ENCODE measurements at places on chromosomes 11 and 22. TPM values are rescaled to one million over a fixed set of nuclear protein-coding genes. Genes with fewer than 3 reads are reported as not detected.

Gene STK33
- total RNA-seq = 49.9 TPM

Gene PHOX2A
- total RNA-seq = 2.0 TPM

DNA sequence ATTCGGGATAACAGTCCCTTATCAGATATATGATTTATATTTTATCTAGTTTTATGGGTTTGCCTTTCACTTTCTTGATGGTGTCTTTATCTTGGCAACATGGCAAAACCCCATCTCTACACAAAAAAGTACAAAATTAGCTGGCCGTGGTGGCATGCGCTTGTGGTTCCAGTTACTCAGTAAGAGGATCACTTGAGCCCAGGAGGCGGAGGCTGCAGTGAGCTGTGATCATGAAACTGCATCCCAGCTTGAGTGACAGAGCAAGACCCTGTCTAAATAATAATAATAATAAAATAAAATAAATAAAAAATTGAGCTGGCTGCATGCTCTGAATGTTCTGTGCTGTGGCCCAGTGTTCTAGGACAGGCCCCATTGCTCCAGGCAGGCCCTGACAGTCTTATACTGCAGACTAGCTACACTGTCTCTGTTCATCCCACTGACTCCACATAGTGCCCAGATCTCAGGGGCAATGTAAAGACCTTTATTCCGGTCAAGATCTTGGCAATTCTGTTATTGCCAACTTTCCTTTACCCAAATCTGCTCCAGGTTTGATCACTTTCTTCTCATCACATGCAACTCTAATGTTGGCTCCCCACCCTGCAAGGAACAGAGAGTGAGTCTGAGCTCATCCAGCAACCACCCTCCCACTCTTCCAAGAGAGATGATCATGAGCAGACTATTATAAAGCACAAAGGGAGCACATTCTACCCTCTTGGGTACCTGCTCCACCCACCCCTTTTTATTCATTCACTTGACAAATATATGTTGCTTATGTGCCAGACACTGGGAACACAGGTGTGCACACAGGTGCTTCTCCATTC, 8.8 kb downstream of the HSPA8 start:
- H3K27me3 ChIP-seq = no peaks in the 10 kb centered on the region
- H3K4me3 ChIP-seq = no peak overlapping the region
- no peaks in the 10 kb centered on the region for H3K36me3 ChIP-seq
- DNase-seq = no peak
- H3K4me1 ChIP-seq = no peaks in the 10 kb centered on the region
- H3K27ac ChIP-seq = no peak overlapping the region

GRCh38 chr11:118442908-118443589, 6.8 kb downstream of the KMT2A start:
- no peaks in the 10 kb centered on the region for H3K36me3 ChIP-seq
- no peak overlapping the region for H3K27ac ChIP-seq
- H3K27me3 ChIP-seq = no peaks in the 10 kb centered on the region
- no peak for DNase-seq

DNA sequence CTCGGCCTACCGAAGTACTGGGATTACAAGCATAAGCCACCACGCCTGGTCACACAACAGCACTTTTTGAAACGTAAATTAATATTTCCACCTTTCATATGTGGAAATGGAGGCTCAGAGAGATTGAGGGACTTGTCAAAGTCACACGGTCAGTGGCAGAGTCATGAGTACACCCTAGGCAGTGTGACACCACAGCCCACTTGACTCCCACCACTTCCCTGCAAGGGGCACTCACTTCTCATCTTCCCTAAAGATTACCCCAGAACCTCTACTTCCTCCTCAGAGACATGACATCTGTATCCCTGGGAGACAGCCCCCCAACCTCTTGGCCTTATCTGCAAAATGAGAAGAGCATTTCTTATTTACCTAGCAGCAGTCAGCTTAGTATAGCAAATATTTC, 16.5 kb upstream of the MYOD1 start:
- DNase-seq = no peak
- no peaks in the 10 kb centered on the region for H3K4me1 ChIP-seq
- H3K27me3 ChIP-seq = no peaks in the 10 kb centered on the region
- no peak overlapping the region for H3K27ac ChIP-seq

DNA sequence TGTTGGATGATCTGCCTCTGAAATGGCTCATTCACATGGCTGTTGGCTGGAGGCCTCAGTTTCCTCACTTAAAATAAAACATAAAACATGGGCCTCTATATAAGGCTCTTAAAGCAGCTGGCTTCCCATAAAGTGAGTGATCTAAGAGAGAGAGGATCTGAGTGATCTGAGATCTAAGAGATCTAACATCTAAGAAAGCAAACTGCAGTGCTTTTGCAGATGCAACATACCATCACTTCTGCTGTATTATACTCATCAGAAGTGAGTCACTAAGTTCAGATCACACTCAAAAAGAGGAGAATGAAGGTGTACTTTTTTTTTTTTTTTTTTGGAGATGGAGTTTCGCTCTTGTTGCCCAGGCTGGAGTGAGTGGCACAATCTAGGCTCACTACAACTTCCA, 18.1 kb upstream of the HSPA8 start:
- no peaks in the 10 kb centered on the region for H3K36me3 ChIP-seq
- no peaks in the 10 kb centered on the region for H3K4me1 ChIP-seq
- H3K27me3 ChIP-seq = no peaks in the 10 kb centered on the region

DNA sequence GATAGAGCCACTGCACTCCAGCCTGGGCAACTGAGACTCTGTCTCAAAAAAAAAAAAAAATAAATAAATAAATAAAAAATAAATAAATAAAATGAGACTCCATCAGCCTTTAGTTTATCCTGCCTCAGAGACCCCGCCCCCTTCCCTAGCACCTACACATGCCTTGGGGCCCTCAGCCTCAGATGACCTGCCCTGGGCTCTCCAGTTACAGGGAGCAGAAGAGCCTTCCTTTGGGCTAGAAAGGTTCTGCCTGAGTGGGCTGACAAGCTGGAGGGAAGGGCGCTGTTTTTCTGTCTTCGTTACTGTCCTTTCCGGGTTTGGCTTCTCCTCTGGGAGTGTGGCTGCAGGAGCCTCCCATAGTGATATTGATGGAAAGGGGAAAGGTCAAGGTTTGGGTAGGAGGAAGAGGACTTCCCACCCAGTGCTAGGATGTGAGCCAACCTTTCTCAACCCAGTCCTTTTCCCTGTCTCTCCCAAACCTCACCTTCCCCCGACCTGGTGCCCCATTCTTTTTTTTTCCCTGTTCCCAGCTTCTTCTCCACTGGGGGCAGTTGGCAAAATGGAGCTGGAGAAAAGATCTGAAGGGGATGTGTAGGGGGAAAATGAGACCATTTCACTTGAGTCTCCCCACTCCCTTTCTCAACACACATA, 1.5 kb upstream of the SF3B2 start:
- DNase-seq = no peak
- peak overlapping the region; percentile 85 for H3K27ac ChIP-seq
- no peaks in the 10 kb centered on the region for H3K36me3 ChIP-seq
- no peaks in the 10 kb centered on the region for H3K27me3 ChIP-seq

DNA sequence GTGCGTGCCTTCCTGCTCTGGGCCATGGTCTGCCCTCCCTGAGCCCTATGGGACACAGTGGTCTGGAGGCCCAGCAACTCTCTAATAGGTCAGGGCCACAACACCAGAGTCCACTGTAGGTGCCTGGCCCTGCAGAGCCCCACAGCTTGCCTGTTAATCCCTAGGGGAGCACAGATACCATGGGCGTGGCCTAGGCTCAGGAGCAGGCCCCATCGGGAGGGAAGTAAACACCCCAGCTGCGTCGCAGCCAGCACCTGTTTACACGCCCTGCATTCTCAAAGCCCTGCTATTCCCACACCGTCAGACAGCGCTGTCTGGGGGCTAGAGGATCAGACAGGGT, 2.5 kb downstream of the KCTD17 start:
- no peak for DNase-seq
- no peaks in the 10 kb centered on the region for H3K36me3 ChIP-seq
- H3K27me3 ChIP-seq = no peaks in the 10 kb centered on the region
- H3K4me3 ChIP-seq = no peak overlapping the region

GRCh38 chr11:109772892-109773291, 320.3 kb upstream of the ZC3H12C start:
- H3K36me3 ChIP-seq = no peaks in the 10 kb centered on the region
- H3K27me3 ChIP-seq = no peaks in the 10 kb centered on the region
- H3K27ac ChIP-seq = no peak overlapping the region
- DNase-seq = no peak

GRCh38 chr11:34749666-34750659, 129.1 kb downstream of the EHF start:
- H3K4me3 ChIP-seq = no peak overlapping the region
- no peak overlapping the region for H3K27ac ChIP-seq
- no peaks in the 10 kb centered on the region for H3K27me3 ChIP-seq
- H3K4me1 ChIP-seq = no peaks in the 10 kb centered on the region
- H3K36me3 ChIP-seq = no peaks in the 10 kb centered on the region

GRCh38 chr22:38700270-38700788, 414 bp downstream of the JOSD1 start:
- DNase-seq = no peak
- H3K4me1 ChIP-seq = peaks cover 49% of the 10 kb centered on the region
- no peaks in the 10 kb centered on the region for H3K27me3 ChIP-seq
- H3K4me3 ChIP-seq = peak overlapping the region; percentile 89
- H3K27ac ChIP-seq = peak overlapping the region; percentile 99

GRCh38 chr11:106077609-106078455, at the start of gene AASDHPPT:
AASDHPPT (plus strand) TSS chr11:106077662; CDS start chr11:106077711, 49 bp downstream.
- H3K4me1 ChIP-seq = peaks cover 7% of the 10 kb centered on the region
- H3K27me3 ChIP-seq = no peaks in the 10 kb centered on the region
- no peaks in the 10 kb centered on the region for H3K36me3 ChIP-seq
- H3K27ac ChIP-seq = peak within 1 kb of the TSS; percentile 98
- peak within 1 kb of the TSS; percentile 95 for H3K4me3 ChIP-seq
- DNase-seq = peak; percentile 49

Gene SIDT2
- 93.8 TPM for total RNA-seq

DNA sequence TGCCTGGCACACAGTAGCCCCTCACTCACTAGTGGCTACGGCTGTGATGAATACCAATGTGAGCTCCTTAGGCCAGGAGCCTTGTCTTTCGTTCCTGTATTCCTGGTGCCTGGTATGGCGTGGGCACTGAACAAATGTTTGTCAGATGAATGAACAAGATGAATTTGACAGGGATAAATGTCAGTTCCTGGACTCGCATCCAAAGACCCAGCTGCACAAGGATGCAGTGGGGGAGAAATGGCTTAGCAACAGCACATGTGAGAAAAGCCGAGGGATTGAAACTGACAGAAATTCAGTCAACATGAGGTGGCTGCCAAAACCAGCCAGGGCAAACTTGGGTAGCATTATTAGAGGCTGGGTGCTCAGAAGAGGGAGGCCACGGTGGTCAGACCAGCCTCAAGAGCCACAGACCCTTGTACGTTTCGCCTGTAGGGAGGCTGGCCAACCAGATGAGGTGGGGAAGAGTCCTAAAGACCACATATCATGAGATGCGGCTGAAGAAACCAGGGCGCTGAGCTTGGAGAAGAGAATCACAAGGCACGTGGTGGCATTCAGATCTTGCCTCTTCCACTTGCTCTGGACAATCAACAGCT, 7.7 kb upstream of the SLC22A8 start:
- DNase-seq = no peak
- H3K36me3 ChIP-seq = no peaks in the 10 kb centered on the region
- peaks cover 4% of the 10 kb centered on the region for H3K4me1 ChIP-seq
- no peaks in the 10 kb centered on the region for H3K27me3 ChIP-seq

Gene MMP20
- 3.1 TPM for total RNA-seq

Gene TSPAN32
- 1.0 TPM for total RNA-seq

Gene TBX1
- 23.3 TPM for total RNA-seq

Gene CCND1
- total RNA-seq = 13.7 TPM

- H3K4me1 ChIP-seq = no peaks in the 10 kb centered on the region
- H3K36me3 ChIP-seq = no peaks in the 10 kb centered on the region
- DNase-seq = no peak
- H3K27me3 ChIP-seq = no peaks in the 10 kb centered on the region
- no peak overlapping the region for H3K4me3 ChIP-seq
These were observed 281.9 kb downstream of the CADM1 start for GRCh38 chr11:115222218-115222862.

DNA sequence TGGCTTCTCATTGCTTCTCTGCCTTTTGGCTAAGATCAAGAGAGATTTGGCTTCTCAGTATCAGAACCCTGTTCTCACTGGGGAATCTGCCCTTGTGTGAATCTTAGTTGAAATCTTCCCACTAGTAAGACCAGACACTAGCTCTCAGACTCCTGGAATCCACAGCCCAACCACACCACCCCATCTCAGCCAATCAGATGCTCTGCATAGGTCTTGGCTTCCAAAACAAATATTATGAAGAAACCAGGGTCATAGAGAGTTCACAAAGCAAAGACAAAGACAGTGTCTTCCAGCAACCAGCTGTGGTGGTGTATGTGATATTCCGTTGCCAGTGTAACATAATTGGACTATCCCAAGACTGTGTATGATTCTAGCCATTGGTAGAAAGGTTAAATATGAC, 5.4 kb downstream of the OR8B12 start:
- H3K36me3 ChIP-seq = no peaks in the 10 kb centered on the region
- H3K27ac ChIP-seq = no peak overlapping the region
- H3K4me1 ChIP-seq = no peaks in the 10 kb centered on the region
- H3K27me3 ChIP-seq = no peaks in the 10 kb centered on the region
- no peak overlapping the region for H3K4me3 ChIP-seq

Gene PKP3
- 3.1 TPM for total RNA-seq

DNA sequence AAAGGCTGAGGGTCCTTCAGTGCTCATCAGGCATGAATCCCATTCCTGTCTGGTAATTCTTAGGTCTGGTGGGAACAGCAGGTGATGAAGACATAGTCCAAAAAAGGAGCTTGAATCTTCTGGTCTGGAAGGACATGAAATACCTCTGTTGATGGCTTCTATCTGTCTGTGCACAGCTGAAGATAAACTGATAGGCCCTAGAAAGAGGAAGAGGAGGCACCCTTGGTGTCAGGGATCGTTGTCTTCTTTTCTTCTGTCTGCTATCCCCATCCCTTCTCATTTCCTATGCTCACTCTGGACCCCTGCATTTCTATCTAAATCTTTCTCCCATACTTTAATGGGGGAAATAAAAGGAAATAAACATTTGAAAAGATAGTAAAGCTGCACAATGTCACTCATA, 9.4 kb downstream of the AGBL2 start:
- H3K4me3 ChIP-seq = no peak overlapping the region
- no peak for DNase-seq
- H3K27ac ChIP-seq = no peak overlapping the region
- H3K4me1 ChIP-seq = no peaks in the 10 kb centered on the region

Gene DDX6
- total RNA-seq = 124 TPM

DNA sequence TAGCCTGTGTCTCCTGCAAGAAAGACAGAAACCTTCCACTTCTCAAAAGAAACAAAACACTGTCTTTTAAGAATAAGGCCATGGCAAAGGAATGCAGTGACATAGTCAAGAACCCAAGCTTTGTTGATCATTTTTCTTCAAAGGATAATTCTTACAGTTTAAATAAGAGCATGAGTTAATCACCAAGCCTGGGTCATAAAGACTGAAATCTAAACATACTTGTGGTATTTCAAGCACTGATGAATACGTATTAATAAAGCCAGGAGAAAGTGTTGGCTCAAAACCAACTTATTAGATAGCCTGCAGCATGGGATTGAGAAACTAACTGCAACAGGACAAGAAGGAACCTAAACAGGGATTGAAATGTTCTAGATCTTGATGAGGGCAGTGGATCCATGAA, 143.3 kb upstream of the MTNR1B start:
- H3K27me3 ChIP-seq = no peaks in the 10 kb centered on the region
- H3K36me3 ChIP-seq = no peaks in the 10 kb centered on the region
- H3K27ac ChIP-seq = no peak overlapping the region
- H3K4me1 ChIP-seq = no peaks in the 10 kb centered on the region
- no peak overlapping the region for H3K4me3 ChIP-seq
- no peak for DNase-seq

Gene ENDOD1
- total RNA-seq = 71.8 TPM

Gene MRGPRF
- total RNA-seq = 10.0 TPM

Gene OR1S1
- not detected for total RNA-seq

Gene ACAT1
- 60.5 TPM for total RNA-seq
